ENCODE measurements at places on chromosomes 7 and 10. TPM values are rescaled to one million over a fixed set of nuclear protein-coding genes. Genes with fewer than 3 reads are reported as not detected.

Gene GALNT17
- total RNA-seq = 24.7 TPM

Gene LMTK2
- 13.0 TPM for total RNA-seq

Gene PHKG1
- total RNA-seq = 3.7 TPM

Gene OPN4
- not detected for total RNA-seq

- no peak for DNase-seq
Observed at GRCh38 chr7:54883576-54883975, 124.6 kb upstream of the SEC61G start.

- DNase-seq = peak; percentile 84
Observed at GRCh38 chr7:2640846-2641316, 9.1 kb downstream of the TTYH3 start.

GRCh38 chr10:81152656-81153055, 615.0 kb downstream of the SH2D4B start:
- DNase-seq = no peak

GRCh38 chr7:65722361-65722792, 150.5 kb upstream of the VKORC1L1 start:
- DNase-seq = no peak

- no peak for DNase-seq
Observed at GRCh38 chr7:24026351-24026750, 257.6 kb upstream of the NPY start.

- no peak for DNase-seq
Observed at GRCh38 chr7:21011153-21011552, 224.5 kb upstream of the SP8 start.

GRCh38 chr10:71635251-71635866, 84.2 kb downstream of the C10orf105 start:
- no peak for DNase-seq

- no peak for DNase-seq
Observed at GRCh38 chr7:112097524-112097923, 108.7 kb downstream of the DOCK4 start.

- DNase-seq = no peak
Observed at GRCh38 chr7:17318146-17318545, 19.7 kb downstream of the AHR start.

- DNase-seq = no peak
Observed at GRCh38 chr7:137985253-137985896, 16.5 kb downstream of the CREB3L2 start.
